ENCODE measurements at places on chromosomes 1 and 21.
A peak's percentile ranks its signal among the peaks of the same experiment; 100 is the strongest.

DNA sequence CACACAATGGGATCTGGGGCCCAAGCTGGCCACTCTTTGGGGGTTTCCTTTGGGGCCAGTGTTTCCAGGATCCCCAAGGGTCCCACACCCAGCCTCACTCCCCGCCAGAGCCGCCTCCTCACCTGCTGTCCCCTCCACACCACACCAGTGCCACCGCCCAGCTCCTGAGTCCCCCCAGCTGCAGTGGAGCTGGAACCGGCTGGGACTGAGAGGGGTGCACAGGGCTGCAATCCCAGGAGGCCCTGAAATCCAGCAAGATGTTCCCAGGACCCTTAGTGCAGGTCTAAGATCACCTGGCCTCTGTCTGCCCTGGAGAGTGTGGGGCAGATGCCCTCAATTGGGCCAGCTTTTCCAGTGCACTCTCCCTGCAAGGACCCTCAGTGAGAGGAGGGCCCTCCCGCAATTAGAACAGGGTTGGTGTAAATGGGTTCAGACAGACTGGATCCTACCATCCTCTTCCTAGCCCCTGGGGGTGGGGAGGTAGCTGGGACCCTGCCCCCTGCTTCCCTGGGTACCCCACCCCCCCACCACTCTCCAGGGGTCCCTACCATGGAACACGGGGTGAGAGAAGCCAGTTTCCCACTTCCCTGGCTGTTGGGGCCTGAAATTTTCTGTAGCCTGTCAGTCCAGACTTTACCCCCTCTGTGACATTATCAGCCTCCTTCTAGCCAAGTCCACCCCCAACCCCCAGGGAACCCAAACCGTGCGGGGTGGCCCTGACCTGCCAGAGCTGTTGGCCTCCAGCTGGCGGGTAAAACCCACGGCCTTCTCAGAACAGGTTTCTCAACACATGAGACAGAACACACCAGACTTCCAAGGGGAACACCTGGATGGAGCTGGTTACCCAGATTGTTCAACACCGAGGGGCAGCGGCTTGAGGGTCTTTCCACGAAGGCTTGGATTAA lies 7.0 kb downstream of the KRTAP10-12 start:
- no peak for DNase-seq

- peak; percentile 60 for DNase-seq
These were observed 29.2 kb upstream of the CNTN2 start for GRCh38 chr1:205013683-205014367.

- no peak for DNase-seq
These were observed 273.8 kb upstream of the SNX7 start for GRCh38 chr1:98387701-98388100.

- no peak for DNase-seq
These were observed 106.8 kb downstream of the ATP5PO start for GRCh38 chr21:33808715-33809367.

- DNase-seq, result no peak
These were observed 7.1 kb upstream of the KCNAB2 start for GRCh38 chr1:6038603-6039002.

- no peak for DNase-seq
These were observed 17.1 kb downstream of the RC3H1 start for GRCh38 chr1:174005032-174005431.

GRCh38 chr1:219876798-219877209 lies 51.6 kb downstream of the SLC30A10 start:
- no peak for DNase-seq

DNA sequence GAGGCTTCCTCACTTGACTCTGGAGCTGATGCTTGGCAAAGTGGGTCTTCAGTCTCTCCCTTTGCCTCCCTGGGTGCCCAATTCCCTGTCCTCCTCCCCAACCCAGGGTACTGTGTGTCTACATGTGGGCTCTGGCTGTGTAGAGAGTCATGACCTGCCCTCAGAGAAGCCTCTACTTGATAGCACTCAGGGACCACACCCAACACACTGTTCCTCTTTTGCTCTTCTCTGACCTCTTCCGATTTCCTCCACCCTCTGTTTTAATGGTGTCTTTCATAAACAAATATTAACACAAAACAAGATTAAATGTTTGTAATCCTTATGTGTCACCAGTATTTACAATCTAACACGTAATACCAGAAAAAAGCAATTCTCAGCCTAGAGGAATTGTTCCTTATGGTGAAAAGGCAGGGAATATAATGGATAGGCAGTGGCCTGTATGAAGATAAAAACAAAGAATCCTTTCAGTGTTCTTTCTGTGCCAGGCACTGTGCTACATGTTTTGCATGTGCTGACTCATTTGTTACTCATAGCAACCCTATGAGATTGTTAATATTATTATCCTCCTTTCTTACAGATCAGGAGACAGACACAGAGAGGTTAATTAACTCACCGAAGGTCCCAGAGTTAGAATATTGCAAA lies 58.2 kb downstream of the HSD3B1 start:
- no peak for DNase-seq

DNA sequence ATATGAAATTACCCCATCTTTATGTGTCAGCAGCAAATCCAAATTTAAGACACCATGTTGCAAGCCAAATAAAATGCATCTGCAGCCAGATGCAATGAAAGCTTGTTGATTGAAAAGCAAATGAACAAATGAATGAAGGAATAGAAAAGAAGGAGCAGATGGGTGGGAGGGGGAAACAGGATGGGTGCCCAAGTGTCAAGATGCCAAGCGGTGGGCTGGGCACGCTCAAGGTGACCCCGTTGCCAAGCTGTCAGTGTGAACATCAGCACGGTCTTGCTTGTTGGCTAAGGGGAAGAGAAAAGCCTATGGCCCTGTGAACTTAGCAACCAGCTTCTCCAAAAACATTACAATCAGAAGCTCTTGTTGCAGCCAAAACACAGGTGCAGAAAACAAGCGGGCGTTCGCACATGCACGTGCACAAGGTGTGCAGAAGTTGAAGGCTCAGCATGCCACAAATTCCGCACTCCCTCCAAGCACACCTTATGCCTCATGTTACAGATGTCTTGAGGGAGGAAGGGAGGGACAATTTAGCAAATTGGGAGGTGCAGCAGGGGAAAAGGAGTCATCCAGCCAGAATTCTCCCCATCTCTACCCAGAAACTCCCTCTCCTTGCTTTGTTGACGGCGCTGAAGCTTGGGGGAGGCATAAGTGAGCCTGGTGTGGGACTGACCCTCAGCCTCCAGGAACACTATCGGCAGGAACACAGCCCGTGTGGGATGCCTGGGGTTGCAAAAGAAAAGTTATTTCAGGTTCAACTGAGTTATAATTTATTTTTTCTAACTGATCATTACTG lies 62.4 kb downstream of the HIVEP3 start:
- no peak for DNase-seq

DNA sequence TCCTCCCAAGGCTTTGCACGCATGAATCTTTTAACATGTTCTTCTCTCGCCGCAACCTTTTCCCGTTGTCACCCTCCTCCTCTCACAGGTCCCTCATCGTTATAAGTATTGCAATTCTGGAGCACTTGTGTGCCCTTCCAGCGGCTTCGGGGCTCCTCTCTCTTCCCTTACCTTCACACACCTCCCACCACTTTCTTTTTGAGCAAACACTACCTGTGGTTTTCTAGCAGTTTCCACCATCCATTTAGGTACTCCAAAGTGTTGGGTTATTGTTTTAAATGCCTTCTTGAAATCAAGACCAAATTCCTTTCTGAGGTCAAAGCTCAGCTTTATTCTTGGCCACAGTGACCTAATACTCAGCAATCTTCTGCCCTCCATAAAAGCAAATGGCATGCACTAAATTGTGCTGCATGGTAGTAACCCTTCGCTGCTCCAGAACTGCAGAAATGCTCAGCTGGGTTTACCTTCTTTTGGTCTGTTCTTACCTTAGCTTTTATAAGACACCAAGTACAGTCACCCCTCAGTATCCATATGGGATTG lies 472.4 kb downstream of the SETD4 start:
- DNase-seq, result no peak
